ENCODE measurements at places on chromosomes 2 and 18.

GRCh38 chr2:10235099-10235908, 67.4 kb upstream of the HPCAL1 start:
- DNase-seq, result no peak

DNA sequence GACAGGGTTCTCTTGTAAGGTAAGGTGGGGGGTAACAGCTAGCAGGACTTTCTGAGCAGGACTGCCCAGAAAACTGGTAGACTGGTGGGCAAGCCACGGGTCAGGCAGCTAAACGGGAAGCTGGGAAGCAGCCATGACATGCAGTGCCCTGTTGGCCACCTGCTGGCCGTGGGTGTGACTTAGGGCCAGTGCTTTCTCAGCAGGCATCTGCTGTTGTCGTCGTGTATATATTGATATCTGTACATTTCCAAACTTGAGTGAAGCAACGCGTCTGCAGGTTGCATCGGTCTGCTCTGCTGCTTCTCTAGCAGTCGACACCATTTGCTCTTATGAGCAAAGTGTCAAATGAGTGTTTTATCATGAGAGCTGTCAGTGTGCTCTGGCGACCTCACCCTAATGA, 31.0 kb downstream of the COA5 start:
- no peak for DNase-seq

GRCh38 chr2:42938671-42939370, 146.4 kb upstream of the HAAO start:
- DNase-seq, result no peak

DNA sequence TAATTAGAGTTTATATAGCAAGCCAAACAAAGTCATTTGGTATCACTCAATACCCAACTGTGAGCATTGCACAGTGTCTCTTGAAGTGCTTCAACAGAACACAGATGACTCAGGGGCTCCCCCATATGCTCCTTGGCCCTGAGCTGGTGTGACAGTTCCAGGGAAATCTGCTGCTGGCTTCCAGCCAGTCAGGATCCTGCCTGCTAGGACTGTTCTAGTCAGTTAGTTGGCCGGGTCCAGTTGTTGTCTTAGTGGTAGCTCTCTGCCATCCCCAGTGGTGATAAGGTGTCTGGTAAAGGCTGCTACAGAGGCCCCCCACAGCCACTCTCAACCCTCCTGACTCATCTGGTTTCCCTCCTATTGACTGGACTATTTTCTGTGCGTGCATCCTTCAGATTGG, 100.3 kb downstream of the IRS1 start:
- no peak for DNase-seq

DNA sequence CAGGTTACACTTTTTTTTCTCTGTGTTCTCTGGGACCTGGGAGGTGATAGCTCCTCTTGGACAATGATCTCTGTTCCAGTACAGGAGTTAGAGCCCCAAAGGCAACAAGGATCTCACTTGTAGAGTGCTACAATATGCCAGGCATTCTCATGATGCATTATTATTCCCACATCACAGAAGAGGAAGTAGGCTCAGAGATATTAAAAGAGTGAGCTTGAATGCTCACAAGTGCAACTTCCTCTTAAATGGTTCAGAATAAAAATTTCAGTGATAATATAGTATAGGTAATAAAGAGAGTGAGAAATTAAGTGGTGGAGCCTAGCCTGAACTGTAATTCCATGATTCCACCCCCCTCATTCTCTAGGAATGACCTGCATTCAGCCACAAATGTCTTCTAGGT, 21.4 kb downstream of the POLE4 start:
- no peak for DNase-seq

GRCh38 chr2:240238786-240239185, 98.3 kb upstream of the OTOS start:
- no peak for DNase-seq

- no peak for DNase-seq
These were observed 31.9 kb upstream of the RPIA start for GRCh38 chr2:88659538-88659915.
